Panc1 (cell line): ENCODE measurements at places on chromosomes 12 and 14.

- no peak for DNase-seq
Observed at GRCh38 chr12:122057007-122057735, 21.4 kb upstream of the MLXIP start.

GRCh38 chr12:48000878-48001504 is 3.3 kb downstream of the COL2A1 start:
- DNase-seq = no peak

GRCh38 chr14:75849300-75849895 is 132.4 kb downstream of the TGFB3 start:
- no peak for DNase-seq

GRCh38 chr12:56716458-56716857 is 8.6 kb downstream of the NACA start:
- DNase-seq = no peak

GRCh38 chr12:65430006-65430405 is 151.5 kb downstream of the MSRB3 start:
- no peak for DNase-seq

DNA sequence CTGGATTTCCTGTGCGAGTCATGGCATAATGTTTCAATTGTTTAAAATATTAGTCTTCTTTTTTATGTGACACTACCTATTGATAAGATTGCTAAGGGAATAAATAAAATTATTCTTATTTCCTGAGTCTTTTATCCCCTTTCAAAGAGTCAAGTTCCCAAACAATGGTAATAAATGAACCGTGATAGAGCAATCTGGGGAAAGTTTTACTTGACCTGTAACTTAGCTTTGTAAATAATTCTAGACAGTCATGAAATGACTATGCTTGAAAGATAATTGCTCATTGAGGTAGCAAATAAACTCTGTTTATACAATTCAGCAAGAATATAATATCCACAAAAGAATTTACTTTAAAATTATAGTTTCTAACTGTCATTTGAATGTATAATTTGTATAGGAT is 82.1 kb downstream of the TSPAN8 start:
- DNase-seq = no peak

DNA sequence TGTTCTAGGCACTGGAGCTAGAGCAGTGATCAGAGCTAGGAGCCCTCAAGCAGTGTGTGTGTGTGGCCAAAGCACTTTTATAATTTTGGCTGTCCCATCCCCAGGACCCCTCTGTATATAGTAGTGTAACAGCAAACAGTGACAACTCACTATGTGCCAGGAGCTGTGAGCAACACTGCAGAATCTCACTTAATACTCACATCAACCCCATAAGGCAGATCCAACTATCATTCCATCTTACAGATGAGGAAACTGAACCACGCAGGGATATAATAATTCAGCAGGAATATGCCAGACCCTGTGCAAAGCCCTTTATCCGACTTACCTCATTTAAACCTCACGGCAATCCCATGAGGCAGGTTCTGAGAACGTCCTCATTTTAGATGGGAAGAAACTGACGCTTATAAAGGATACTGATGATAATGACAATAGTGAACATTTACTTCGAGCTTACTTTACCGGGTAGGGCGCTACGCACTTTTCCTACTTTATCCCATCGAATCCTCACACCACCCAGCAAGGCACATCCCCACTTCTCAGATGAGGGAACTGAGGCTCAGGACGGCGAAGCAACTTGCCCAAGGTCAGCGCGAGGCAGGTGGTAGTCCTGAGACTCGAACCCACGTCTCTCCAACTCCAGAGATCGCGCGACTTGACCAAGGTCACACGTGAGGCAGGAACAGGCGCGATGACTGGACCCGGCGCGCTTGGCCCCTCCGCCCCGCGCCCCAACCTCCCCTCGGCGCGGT is 687 bp downstream of the RAB35 start:
- DNase-seq = no peak

GRCh38 chr12:82383930-82384552 is 25.7 kb downstream of the METTL25 start:
- DNase-seq = no peak

- DNase-seq = no peak
Observed at GRCh38 chr14:68814238-68814538, 21.3 kb upstream of the ZFP36L1 start.

- DNase-seq = no peak
Observed at GRCh38 chr12:8817856-8818255, 4.6 kb upstream of the A2ML1 start.

DNA sequence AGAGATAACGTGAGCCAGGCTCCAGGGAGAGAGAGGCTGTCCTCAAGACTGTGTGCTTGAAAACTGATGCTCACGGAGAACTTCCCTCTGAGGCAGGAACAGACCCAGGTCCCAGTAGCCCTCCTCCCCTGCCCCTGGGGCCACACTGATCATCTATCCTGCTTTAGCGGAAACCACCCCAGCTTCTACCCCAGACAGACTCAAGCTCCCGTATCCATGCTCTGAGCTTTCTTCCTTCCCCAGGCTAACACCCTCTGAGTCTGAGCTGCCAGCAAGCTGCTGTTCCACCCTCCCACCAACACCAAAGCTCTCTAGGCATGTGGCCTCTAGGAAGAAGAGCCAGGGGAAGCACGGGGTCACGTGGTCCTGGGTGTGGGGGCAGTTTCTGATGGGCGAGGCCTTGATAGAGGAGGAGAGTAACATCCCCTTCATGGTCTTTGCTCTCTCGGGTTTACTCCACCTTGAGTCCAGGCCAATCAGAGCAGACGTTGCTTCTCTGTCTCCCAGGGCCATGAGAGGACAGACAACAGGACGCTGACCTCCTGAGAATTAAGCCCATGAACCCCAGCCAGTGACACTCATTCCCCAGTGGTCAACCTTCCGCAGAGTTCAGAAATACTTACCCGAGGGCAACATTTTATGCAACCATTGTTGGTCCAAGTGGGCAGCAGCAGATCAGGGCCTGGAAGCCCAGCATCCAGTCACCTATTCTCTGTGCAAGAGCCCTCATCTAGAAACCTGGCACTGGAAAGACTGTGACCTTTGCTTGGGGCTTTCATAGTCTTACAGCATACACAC is 1.4 kb downstream of the PCK2 start:
- DNase-seq = no peak

- no peak for DNase-seq
Observed at GRCh38 chr14:24437736-24438067, 4.9 kb downstream of the SDR39U1 start.

GRCh38 chr14:63240221-63240620 is 36.0 kb downstream of the RHOJ start:
- no peak for DNase-seq

DNA sequence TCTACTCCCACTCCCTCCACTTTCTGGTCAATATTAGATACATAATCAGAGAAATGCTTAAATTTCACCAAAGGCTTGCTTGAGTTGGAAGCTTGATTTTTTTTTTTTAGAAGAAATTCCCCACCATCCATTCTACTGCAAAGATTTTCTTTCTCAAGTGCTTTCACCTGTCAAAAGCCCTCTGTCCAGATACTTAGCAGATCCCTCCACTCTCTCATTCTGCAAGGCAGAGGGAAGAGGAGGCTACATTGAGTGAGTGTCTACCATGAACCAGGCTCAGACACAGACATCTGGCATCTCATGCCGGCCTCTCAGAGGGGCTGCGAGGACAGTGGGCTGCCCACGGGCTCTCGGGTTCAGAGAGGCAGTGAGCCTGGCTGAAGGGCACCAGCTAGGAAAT is 127.6 kb upstream of the GSC start:
- DNase-seq = no peak

DNA sequence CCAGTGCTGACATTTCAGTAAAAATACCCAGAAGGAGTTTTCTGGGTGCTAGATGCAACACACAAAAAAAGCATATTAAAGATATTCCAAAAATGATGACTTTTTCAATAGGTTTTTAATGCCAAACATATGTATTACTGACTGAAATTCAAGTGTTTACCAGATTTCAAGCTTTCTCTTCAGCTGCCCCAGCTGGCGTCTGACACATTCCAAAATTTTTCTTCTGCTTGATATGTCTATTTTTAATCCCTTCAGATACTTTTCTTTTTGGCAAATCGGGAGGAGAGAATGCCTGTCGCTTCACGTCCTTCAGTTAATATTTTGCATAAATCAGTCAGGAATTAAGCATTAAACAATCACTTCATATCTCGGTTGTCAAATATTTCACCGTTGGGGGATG is 7.1 kb upstream of the CCDC60 start:
- DNase-seq = no peak

- DNase-seq = no peak
Observed at GRCh38 chr12:107326237-107326636, 232.9 kb upstream of the CRY1 start.

DNA sequence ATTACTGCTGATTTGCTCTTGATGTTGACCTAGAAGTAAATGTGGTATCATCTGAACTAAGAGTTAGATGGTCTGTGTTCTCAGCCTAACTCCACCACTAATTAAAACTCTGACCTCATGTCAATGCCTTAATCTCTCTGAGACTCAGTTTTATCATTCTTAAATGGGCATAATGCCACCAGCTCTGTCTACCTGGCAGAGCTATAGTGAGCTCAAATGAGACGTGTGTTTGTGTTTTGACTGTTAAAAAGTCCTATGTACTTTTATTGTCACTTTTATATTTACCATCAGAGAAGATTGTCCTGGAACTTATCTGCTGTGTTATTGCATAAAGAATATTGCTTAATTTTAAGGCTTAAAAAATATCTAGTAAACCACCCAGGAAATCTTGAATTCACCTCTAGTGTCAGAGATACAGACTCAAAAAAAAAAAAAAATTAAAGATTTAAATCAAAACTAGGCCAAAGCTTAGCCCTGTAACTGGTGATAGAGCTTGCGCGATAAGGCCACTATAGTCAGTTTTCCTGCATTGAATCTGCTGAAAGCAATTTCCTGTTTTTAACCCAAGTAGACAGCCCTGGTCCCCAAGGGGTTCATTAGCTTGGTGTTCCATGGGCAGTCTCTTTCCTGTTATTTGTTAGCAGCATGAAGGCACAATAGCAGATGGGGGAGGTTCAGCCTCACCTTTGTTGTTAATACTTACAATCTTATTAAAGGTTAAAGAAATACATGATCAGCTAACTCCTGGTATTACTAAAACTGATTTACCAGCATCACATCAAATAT is 261.8 kb downstream of the ATP23 start:
- DNase-seq = no peak

DNA sequence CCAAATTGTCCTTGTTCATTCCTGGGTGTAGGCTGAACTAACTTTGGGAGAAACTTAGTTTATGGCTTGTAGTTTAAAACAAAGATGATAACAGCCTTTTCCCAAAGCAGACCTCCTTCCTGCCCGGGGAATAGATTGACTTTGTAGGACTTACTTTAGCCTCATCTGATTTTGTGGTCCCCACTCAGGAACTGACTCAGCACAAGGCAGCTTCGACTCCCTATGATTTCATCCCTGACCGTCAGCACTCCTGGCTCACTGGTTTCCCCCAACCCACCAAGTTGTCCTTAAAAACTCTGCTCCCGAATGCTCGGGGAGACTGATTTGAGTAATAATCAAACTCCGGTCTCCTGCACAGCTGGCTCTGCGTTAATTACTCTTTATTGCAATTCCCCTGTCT is 40.1 kb upstream of the DDHD1 start:
- DNase-seq = no peak

DNA sequence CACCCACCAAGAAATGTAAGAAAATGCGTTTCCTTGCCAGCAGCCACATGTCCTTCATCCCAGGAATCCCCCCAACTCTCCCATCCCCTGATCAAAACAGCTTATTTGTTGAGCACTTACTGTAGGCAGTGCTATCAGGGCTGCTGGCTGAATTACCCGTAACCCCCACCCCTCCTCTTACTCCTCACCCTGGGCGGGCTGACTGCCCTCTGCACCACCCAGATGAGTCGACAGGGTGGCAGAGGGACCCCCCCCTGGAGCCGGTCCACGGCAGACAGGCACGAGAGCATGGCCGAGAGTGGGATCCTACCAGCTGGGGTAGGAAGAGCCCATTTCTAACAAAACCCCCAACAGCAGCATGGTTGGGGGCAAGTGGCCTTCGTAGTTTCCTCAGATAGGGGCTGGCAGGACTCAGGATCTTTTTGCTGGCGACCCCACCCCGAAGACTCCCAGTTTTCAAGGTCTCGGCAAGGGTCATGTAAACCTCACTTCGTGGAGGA is 1.1 kb upstream of the RHOF start:
- no peak for DNase-seq

DNA sequence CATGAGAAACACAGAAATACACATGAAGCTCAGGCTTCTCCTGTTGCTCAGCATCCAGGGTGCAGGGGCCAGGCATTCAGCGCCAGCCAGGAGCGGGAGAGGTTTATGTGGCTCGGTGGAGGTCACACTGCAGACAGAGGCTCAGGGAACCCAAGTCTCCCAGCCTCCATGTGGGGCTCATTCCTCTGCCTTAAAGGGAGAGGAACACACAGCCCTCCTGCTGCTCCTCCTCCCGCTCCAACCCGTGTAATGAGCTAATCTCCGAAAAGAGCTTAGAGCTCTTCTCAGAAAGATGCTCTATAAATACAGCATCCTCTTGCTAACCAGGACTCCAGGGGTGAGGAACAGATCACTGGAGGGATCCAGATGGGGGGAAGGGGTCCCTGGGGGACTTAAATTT is 28.2 kb downstream of the FGF6 start:
- DNase-seq = no peak

- no peak for DNase-seq
Observed at GRCh38 chr12:98745578-98746391, 100.7 kb downstream of the APAF1 start.

DNA sequence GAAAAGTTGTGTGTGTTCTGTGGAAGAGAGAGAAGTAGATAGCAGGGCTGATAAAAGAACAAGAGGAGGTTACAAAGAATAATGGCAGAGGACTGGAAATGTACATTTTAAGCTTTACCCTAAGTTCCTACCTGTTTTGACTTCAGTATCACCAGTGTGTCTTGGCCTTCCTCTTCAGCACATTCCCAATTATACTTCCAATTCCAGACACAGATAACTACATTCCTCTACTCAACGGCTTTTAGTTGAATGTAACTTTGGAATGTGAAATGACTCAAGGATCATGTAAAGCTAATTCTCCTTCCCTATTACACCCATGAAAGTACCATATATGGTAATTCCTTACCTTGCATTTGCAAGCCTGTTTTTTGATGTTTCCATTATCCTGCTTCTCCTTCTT is 5.0 kb downstream of the MGST1 start:
- no peak for DNase-seq

DNA sequence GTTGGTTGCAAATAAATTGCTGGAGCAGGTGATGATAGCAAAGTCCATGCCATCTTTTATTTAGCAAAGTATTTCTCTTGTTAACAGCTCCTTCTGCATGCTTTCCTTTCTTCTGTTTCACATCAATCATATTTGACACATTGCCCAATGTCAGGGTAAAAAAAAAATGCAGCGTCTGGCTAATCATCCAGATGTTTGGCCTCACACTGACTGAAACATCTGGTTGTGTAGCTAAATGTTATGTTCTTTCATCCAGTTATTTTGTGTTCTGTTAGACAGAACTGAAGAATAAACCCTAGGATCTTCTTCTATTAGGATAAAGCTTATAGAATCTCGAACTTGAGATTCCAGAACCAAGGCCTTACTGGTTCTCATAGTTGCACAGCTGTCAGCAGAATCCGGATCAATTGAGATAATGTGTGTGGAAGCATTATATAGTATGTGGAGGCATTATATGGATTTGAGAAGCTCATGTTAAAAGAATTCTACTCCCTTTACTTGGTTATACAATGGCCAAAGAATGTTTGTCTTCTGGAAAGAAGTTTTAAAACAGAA is 859.2 kb downstream of the DIO2 start:
- no peak for DNase-seq

- no peak for DNase-seq
Observed at GRCh38 chr12:89126712-89127111, 225.6 kb downstream of the DUSP6 start.
